ENCODE measurements at places on chromosomes 11 and 22. TPM values are rescaled to one million over a fixed set of nuclear protein-coding genes. Genes with fewer than 3 reads are reported as not detected.

- DNase-seq, result no peak
These were observed 12.3 kb upstream of the MPEG1 start for GRCh38 chr11:59225017-59225416.

The KRTAP5-8 gene
- total RNA-seq, result not detected

DNA sequence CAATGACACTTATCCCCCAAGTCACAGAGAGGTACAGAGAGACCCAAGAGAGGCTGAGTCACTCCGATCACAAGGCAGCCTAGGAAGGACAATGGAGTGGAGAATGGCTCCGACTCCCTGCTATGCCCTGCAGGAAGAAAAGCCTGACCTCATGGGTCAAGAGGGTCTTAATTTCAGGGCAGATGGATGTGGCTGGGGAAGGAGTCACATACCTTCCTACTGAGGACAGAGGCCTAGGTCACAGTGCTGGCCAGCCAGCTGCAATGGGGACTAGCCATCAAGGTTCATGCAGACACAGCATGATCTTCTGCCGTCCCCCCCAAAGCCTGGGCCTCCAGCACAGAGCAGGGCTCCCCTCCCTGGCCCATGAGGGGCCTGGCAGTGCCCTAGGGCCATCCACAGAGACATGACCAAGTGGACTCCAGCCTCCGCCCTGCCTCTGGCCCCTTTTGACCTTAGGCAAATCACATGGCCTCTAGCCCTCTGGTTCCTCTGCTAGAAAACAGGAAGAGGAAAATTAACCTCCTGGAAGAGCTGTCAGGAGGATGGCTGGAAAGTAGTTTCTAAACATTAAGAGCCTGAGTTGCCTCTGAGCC lies 1.8 kb downstream of the ARRB1 start:
- DNase-seq, result no peak

The CDC45 gene
- 28.1 TPM for total RNA-seq

DNA sequence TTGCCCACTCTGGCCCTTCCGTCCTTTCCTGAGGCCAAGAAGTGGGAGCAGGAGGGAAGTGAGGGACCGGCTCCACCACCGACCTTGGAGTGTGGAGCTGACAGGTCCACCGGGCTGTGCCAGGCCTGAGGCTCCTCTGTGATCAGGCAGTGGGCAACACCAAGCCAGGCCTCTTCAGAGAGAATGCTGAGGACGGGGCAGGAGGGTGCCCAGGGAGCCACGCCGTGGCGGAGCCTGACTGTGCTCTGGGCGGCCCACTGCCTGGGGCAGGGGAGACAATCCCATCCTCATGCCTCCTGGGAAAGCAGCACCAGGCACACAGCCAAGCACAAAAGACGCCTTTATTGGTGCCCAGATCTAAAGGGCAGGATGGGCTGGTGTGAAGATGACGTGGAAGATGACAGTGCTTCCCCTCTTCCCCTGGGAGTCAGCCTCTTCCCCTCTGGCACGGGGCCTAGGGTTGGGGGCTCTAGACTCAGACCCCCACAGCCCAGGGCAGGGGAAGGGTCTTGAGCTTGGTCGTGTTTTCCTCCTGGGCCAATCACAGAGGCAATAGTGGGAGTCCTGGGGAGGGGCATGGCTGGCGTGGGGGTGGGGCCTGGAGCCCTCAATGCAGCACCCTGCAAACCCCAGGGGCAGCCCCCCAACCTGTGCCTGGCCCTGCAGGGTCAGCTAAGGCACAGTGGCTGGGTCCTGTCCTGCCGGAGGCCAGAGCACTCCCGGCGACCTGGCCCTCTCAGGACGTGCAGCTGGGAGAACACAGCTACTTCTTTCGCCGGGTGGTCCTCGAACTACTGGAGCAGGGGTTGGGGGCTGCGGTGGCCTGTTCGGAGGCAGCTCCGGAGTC lies 4.7 kb downstream of the LMF2 start:
- DNase-seq, result no peak

DNA sequence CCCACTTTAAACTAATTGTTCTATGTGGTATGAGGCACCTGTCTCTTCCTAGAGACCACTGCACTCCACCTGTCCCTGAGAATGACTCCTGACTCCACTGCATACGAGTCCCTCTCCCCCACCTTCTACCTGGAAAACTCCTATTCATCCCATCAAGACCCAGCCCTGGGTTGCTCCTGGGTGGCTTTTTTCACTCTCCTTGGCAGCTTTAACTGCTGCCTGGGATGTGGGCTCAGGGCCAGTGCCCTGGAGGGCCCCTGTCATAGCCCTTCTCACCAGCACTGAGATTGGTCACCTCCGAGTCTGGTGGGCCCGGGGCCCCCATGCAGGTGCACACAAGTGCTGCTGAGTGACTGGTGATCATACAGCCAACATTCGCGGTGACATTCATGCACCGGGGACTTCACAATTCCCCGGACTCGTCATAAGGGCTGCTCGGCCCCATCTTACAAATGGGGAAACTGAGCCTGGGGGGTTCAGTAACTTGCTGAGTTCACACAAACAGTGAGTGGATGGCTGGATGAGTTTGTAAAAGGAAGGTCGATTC lies 25.9 kb upstream of the TOLLIP start:
- no peak for DNase-seq

DNA sequence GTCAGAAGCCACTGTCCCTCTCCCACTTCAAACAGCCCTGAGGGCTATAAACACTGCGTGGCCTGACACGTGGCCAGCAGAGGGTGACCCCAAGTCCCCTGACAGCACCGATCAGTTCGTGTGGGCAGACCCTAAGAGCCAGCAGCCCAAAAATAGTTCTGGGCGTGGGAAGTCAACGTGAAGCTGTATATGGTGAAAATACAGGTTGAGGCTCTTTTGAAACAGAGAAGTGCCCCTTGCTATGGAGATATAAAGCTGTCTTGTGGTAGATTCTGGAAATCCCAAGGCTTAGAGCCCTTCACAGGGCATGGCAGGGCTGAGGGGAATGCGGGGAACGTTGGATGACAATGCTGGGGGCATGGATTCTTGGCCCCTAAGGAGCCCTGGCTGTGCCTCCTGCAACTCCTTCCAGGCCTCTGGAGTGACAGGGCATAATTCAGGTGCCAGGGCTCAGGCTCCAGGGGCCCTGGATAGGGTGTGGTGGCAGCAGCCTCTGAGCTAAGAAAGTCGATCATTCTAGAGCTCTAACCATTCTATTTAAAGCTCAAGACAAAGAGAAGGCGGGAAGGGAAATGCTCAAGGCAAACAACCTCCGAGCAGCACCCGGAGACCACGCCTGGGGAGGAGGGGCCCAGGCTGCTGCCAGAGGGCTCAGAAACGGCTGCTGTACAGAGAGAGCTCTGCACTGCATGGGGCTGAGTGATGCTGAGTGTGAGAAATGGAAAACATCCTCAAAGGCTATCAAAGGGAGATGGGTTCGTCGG lies 60.4 kb upstream of the CD5 start:
- DNase-seq, result no peak

The MS4A4E gene
- not detected for total RNA-seq

DNA sequence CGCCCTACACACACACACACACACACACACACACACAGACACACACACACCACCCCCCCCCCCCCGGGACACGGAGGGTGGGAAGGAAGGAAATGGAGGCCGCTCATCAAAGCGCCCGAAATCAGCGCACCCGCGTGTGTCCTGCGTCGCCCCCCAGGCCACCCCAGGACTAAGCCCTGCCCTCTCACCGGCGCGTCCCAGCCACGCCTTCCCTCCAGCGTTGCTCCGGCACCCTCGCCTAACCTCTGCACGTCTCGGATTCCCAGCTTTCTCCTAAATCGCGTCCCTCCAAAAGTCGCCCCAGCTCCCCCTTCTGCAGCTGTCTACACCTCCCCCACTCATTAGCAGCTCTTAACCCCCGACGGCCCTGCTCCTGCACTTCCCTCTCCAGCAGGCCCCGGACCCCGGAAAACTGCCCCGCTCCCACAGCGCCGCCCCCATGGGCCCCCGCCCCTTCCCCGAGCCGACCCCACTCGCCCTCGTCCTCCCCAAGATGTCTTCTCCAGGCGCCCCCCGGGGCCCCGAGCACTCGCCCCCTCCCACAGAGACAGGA lies 557 bp downstream of the PACSIN2 start:
- DNase-seq, result peak; percentile 65

- peak; percentile 92 for DNase-seq
These were observed 3.3 kb upstream of the GRK2 start for GRCh38 chr11:67262731-67263675.

GRCh38 chr11:133955081-133955891 lies 1.5 kb downstream of the IGSF9B start:
- no peak for DNase-seq

The SCGB1D2 gene
- total RNA-seq, result not detected

- no peak for DNase-seq
These were observed 696.6 kb downstream of the KCNA4 start for GRCh38 chr11:29320196-29320595.

The ACCS gene
- 65.3 TPM for total RNA-seq

The TMPRSS13 gene
- 0.69 TPM for total RNA-seq

DNA sequence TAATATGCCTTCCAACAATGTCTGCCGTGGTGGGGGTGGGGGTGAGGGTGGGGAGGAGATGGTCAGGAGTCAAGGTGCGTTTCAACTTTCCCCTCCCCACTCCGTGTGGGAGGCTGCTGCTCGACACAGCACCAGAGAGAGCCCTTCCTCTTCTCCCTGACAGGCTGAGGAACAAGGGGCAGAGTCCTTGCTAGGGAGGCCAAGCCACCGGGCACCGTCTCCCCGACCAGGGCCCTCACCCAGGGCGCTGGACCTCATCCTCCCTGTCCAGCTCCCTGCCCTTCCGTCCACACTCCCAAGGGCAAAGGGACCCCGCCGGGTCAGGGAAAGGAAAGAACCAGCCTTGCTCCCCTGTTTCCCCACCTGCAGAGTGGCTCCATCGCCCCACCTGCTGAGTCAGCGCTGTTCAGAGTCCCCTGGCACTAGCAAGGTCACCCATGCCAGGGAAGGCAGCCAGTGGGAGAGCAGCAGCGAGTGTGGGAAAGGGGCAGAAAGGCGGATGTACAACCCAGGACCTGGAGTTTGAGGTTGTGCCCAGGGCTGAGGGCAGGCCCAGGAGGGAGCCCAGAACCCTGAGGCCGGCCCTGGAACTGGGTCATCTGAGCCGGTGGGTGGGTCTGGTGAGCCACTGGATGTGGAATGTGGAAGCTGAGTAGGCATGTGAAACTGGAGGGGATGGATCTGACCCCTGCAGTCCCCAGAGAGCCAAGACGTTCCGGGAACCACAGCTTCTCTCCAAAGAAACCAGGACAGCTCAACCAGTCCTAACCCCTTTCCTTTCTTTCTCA lies 47.2 kb downstream of the BUD13 start:
- no peak for DNase-seq

DNA sequence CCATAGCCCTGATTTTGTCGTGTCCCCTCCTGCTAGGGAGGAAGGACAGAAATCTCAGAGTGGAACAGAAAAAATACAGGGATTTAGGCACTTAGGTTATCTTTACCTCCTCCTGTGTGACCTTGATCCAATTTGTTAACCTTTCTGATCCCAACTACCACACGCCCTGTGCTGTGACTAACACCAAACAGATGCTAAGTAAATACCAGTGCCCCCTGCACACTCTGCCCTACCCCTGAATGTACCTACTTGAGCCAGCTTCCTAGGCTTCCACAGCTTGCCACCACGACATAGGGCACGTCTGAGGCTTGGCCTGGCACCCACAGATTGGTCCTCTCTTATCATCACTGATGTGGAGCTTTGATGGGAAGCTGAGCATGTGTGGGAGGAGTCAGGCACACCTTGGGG lies 9.2 kb downstream of the MYO18B start:
- DNase-seq, result no peak

DNA sequence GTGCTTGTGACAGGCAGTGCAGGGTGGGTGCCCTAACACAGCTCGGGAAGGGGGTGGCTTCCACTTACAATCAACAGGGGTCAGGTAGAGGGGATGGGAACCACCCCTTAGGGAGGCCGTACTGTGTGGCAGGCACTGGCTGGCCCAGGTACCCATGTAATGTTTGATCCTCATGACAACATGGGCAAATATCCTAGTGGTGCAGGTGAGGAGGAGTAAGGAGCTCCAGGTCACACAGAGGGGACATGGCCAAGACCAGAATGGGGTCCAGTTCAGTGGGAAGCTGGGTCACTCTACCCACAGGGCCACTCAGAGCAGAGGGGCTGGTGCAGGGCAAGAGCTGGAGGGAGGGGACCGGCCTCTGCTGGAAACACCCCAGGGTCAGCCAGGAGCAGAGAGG lies 3.1 kb downstream of the APOL4 start:
- no peak for DNase-seq

The AMOTL1 gene
- 0.04 TPM for total RNA-seq

GRCh38 chr22:20613301-20613700 lies 105.9 kb downstream of the MED15 start:
- no peak for DNase-seq

The PLEKHB1 gene
- 6.0 TPM for total RNA-seq

DNA sequence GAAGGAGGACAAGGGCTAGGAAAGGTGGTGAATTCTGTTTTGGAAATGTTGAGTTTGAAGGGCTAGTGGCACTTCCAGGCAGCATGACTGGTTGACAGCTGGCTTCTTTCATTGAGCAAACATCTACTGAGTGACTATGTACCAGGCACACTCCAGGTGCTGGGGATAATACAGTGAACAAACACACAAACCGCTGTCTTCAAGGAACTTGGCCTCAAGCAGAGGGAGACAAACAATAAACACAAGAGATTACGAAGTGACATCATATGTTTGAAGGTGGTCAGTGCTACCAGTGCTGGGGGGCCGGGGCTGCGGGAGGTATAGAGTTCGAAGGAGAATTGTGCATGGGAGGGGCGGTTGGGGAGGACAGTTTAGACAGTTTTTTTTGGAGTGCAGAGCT lies 197.0 kb upstream of the SORL1-AS1 start:
- DNase-seq, result no peak

- peak; percentile 65 for DNase-seq
These were observed 737.2 kb downstream of the LRRC4C start for GRCh38 chr11:40722179-40722795.

GRCh38 chr11:9575260-9576240 lies 2.1 kb downstream of the WEE1 start:
- peak; percentile 84 for DNase-seq

The GAS2 gene
- 0.86 TPM for total RNA-seq

GRCh38 chr11:113664981-113665710 lies 41.0 kb downstream of the TMPRSS5 start:
- DNase-seq, result no peak

GRCh38 chr11:62922189-62922589 lies 1.0 kb upstream of the CHRM1 start:
- DNase-seq, result no peak

DNA sequence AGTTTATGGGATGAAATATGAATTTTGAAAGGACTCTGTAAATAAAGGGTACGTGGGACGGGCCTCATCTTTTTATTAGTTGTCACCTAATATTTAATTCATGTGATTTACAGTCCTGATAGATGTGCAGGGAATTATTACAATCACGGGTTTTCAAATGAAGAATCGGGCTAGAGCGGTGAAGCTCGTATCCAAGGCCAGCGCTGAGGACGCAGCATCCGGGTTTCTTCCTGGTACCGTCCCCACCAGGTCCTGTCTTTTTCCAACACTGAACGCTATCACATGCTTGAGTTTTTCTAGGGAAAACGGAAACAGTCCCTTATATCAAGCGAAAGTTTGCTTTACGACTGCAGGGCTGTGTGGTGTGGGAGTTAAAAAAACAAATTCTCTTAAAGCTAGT lies 787 bp downstream of the SMDT1 start:
- DNase-seq, result peak; percentile 67

GRCh38 chr22:45754822-45755221 lies 83.2 kb downstream of the ATXN10 start:
- no peak for DNase-seq

The SPA17 gene
- 10.4 TPM for total RNA-seq

Measured in Karpas-422 (cell line).